Common myeloid progenitor, CD34-positive (primary cell): ENCODE measurements at places on chromosomes 16 and 17.
A peak's percentile ranks its signal among the peaks of the same experiment; 100 is the strongest.

- peak; percentile 8 for DNase-seq
Measured at GRCh38 chr16:24834459-24835335, 11.1 kb upstream of the SLC5A11 start.

DNA sequence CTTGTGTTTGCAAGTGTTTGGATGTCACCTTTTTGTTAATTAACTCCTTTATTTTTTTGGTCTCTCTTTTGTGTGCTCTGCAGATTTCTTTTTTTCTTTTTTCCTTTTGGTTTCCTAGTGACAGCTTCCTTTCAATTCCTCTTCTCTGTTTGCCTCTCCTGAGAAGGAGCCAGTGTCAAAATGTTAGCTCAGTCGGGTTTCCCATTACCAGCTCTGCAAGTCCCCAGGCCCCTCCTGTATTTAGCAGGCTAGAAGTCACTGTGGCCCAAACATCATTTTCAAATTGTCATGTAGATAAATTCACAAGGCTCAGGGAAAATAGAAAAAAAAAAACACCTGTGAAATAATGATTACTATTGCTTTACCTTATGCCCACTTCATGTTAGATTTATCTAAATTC is 1621.6 kb downstream of the CDH8 start:
- no peak for DNase-seq

DNA sequence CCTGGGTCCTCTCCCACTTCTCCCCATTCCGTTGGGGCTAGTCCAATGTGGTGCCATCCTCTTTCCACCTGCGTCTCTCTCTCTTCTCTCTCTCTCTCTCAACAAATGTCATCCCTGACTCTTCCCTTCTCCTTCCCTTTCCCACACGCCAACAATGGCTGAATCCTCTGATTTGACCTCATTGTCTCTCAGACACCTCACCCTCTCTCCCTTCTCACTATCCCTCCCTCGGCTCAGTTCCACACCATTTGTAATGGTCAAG is 628 bp upstream of the ZNF18 start:
- no peak for DNase-seq

DNA sequence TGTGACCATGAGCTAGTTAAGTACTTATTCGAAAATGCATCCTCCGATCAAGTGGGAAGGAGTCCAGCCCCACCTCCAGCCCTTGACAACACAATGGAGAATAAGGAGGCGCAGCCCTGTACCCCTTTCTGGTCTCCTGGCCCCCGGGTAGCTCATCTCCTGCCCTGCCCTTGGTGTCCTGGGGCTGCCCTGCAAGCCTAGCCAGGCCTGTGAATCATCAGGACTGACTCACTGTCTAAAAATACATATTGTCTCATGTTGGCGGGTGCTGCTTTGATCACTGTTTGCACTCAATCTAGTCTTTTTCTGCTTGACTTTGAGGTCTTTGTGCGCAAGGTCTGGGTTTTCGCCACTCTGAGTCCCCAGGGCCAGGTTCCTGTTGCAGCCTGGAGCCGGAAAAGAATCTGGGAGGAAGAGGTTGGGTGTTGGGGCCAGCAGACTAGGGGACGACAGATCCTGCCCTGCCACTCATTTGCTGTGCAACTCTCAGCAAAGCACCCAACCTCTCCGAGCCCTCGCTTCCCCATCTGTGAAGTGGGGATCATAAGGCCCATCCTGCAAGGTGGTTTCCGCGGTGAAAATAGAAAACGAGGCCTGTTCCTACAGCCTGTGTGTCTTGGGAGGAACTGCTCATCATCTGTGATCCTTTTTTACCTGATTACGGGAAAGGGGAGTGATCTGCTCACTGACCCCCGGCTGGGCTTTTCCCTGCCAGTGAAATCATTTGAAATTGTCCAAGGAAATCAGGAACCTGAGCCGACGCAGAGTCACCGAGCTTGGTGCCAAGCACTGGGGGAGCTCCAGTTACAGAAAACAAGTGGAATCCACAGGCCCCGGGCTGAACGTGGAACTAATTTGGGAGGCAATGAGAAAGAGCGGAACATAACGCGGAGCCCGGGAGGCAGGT is 230.4 kb downstream of the PARN start:
- DNase-seq: no peak
